NCI-H82 (cell line): ENCODE measurements at places on chromosomes 1 and 21.

- DNase-seq: no peak
Measured at GRCh38 chr1:187551061-187551460, 722.3 kb downstream of the PLA2G4A start.

DNA sequence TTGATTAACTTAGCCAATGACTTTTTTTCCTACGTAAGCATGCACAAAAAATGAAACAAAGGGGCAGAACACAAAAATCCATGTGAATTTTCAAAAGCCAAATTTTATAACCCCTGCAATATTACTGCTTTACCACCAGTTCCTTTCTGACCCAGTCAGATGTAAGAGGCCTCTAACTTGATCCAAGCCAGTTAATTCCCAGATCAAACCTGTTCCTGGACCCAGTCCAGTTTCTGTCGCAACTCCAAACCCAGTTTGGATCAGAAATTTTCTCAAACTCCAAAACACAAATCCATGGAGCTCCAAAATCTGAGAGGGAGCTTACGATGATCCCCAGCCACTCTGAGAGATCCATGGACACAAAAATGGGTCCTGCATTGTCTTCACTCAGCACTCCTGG lies 7.8 kb upstream of the ZYG11A start:
- DNase-seq: no peak

DNA sequence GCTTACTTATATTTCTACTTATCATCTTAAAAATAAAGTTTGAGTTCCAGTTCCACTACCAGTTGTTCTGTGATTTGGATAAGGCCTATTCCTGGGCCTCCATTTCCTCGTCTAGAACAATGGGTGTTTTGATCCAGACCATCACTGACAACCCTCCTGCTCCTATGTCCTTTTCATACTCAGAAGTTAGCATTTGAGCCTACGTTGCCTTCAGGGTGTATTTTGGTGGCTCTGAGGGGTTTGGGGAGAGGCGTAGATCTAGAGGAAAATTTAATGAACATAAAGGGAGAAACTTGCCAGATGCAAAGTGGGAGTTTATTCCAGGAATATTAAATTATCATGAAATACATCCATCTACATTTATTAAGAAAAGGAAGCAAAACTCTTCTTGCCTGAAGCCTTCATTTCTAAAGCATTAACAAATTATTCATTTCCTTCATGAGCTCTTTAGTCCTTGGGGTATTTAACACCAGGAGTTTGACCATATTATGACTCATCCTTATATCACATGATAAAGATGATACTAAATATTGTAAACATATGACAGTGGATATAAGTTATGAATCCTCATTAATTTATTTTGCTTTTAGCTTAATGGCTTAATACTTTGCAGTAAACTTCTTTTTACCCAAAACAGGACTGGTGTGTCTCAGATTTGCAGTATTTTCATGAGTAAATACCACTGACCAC lies 47.2 kb upstream of the SYT14 start:
- DNase-seq: no peak

DNA sequence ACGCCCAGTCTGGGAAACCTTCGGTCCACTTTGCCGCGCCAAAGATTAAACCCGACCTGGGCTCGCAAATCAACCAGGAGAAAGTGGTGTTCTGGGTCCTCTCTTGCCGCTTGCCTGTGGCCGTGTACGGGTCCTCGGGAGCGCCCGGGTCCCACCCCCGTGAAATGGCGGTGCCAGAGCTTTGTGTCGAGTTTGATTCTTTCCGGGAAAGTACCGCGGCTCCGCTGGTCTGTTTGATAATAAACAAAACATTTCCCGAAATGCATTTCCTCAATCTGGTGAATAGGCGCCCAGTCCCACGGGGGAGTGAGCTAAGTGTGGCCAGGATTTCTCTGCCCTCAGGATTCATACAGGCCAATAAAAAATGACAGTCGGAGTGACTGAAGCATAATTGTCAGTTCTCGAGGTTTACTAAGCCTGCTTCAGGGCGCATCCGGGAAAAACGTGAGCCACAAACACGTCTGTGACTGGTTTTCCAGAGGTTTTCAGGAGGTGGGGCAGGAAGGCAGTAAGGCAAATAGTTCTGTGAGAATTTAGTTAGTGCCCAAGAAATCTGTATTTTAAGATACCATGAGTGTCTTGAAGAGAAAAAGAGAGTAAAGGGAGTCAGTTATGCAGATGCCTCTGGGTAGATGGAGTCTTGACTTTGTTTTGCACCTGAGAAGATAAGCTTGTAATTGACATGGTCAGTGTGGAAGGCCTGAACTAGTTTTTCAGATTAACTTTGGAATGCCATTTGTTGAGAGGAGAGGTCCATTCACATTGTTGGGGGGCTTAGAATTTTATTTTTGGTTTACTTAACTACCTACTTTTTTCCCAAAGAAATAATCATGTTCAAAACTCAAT lies 675 bp downstream of the IFNAR1 start:
- DNase-seq: peak; percentile 76

- DNase-seq: peak; percentile 93
Measured at GRCh38 chr1:89820422-89821321, at the start of gene LRRC8D. Gene LRRC8D (plus strand): TSS chr1:89821032. CDS start chr1:89933069, 112,037 bp downstream.

- no peak for DNase-seq
Measured at GRCh38 chr1:155932487-155932886, 1.7 kb downstream of the KHDC4 start.

GRCh38 chr1:93111065-93111464 lies 32.0 kb downstream of the MTF2 start:
- DNase-seq: no peak

DNA sequence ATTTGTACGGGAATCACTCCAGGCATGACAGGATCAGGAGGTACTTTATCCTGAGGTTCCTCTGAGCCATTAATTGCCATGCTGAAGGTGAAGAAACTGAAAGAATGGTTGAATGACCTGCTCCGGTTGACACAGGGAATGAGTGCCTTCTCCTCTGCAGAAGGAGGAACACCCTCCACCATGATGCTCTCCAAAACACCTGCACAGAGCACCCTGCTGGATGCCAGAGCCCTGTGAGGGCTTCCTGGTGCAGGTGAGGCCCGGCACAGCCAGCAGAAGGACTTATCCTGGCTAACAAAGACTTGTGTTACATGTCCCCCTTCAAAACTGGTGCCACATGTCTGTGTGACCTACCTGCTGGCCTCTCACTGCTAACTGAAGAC lies 14.3 kb upstream of the LBR start:
- no peak for DNase-seq

DNA sequence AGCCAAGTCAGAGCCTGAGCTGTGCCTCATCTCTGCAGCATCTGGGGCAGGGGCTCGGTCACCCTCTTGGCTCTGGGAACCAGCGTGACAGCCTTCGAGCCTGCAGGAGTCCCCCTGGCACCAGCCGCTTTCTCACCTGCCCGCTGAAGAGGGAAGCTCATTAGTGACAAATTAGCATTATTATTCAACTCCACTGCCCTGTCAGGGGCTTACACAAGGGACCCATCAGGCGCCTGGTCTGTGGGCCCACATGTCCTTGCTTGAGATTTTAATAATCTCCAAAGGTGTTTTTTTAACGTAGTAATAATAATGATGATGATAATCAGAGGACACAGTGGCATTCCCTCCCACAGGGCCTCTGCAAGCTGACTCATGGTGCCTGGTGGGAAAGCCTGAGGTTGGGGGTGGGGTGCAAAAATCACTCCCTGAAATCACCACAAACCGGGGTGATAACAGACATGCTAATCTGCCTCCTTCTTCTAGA lies 98.1 kb upstream of the IGSF21 start:
- no peak for DNase-seq

- DNase-seq: no peak
Measured at GRCh38 chr1:210025870-210026269, 87.9 kb downstream of the SYT14 start.

DNA sequence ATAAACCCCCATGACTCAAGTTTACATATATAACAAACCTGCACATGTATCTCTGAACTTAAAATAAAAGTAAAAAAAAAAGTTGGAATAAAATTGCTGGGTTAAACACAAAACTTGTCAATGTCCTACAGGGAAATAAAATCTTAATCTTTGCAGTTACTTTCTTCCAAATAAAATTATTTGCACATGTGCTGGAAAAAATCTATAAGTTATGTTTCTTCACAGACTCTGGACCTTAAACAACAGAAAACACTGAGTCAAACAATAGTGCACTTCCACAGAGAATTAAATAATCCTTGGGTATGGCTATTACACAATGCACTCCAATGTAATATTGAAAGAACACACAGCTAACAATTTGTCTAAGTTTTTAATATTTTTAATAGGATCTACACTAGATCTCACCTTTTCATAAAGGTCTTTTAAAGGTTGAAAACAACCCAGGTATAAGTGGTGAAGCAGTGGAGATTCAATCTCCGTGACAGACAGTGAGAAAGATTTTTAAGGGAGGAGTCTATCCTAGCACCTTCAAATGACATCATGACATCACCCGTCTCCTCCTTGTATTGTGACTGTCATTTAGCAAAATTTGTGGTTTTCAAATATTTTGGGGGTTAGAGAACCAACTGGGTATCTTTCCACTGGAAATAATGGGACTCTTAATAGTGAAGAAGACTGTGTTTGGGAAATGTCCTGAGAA lies 25.2 kb upstream of the FGGY start:
- no peak for DNase-seq

- no peak for DNase-seq
Measured at GRCh38 chr1:8378981-8379470, 61.1 kb downstream of the SLC45A1 start.

GRCh38 chr1:247376659-247377058 lies 39.3 kb upstream of the NLRP3 start:
- no peak for DNase-seq

GRCh38 chr1:109689844-109690405 lies 2.3 kb downstream of the GSTM1 start:
- no peak for DNase-seq

DNA sequence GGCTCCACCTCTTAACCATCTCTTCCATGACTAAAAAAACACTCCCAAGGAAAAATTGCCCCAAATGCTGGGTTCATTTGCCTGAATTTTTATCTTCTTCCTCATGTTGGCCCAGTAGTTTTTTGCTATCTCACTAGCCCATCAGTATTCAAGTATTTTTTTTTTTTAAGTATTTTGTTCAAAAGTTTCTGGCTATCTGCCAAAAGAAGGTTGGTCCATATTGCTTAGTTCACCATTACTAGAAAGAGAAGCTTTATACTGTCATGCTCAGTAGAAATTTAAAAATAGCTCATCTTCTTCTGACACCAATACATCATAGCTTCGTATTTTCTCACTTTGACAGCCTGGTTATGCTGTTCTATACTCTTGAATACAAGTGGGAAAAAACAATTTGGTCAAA lies 41.0 kb upstream of the PDE9A start:
- DNase-seq: no peak

GRCh38 chr1:241507189-241507863 lies 12.2 kb downstream of the FH start:
- DNase-seq: no peak

- DNase-seq: no peak
Measured at GRCh38 chr1:15195420-15196052, 42.0 kb downstream of the TMEM51 start.

- no peak for DNase-seq
Measured at GRCh38 chr21:45911806-45912325, 69.7 kb upstream of the COL6A1 start.

- DNase-seq: no peak
Measured at GRCh38 chr1:202584707-202585589, 125.3 kb downstream of the SYT2 start.

- DNase-seq: no peak
Measured at GRCh38 chr1:223700942-223701637, 11.2 kb upstream of the CAPN2 start.

- no peak for DNase-seq
Measured at GRCh38 chr1:235952950-235953615, 86.4 kb upstream of the LYST start.

- DNase-seq: no peak
Measured at GRCh38 chr1:244011271-244011670, 39.8 kb upstream of the ZBTB18 start.

DNA sequence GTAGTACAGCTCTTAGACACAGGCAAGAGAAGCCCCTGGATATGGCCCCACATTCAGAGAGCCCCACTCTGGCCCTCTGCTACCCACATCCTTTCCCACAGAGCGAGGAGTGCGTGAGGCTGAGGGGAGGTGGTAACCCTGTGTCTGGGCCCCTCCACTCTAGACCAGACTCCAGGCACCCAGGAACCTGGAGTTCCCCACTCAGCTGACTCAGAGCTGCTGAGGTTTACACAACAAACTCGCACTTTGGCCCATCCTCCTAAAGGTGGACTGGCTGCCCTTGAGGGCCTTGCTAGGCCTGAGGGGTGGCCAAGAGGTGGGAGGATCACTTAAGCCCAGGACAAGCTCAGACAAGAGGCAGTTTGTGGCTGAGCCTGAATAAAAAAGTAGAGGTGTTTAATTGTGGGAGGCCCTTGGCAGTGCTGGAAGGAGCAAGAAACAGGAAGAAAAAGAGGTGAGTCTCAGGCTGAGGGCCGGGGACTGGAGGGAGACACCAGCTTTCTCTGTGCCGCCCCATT lies 10.7 kb downstream of the MR1 start:
- no peak for DNase-seq

DNA sequence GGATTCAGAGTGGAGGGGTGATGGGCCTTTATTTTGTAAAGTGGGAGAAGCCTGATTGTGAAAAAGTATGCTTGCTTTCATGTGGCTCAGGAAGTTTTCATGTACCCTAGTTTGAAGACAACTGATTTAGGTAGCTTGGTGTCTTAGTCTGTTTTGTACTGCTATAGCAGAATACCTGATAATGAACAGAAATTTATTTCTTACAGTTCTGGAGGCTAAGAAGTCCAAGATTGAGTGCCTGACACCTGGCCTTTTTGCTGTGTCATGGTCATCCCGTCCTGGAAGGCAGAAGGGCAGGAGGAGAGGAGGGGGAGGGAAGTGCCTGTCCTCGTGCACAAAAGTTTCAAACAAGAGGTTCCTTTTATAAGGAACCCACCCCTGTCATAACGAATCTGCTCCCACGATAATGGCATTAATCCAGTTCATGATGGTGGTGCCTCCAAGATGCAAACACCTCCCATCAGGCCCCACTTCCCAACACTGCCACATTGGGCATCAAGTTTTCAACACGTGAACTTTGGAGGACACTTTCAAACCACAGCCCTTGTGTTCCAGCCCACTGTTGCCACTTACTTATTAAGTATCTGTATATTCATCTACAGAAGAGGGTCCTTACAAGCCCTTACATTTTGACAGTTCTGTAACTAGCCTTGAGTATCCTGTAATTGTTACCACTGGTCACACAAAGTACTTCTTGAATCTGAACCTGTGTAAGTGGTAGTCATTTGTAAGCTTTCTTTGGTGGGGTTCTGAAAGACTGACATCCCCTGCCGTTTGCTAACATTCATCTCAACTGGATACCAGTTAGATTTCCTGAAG lies 9.5 kb downstream of the UCK2 start:
- DNase-seq: no peak

DNA sequence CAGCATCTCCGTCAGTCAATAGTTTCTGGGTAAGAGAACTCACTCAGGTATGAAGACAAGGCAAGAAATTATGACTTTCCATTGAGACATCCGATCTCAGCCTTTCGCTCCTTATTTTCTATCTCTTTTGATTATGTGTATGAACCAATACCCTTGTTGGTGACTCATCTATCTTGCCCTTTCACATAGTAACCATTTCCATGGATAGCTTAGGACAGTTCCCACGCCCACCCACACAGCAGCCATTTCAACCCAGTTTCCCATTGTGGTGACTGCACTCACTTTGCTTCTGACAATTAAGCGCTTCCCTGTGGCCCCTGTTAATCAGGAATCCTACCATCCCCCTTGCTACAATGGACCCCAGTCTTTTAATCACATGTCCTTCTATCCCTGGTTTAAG lies 210.6 kb upstream of the ADGRL2 start:
- no peak for DNase-seq
